ENCODE measurements at places on chromosomes 1 and 21.

GRCh38 chr1:228446852-228447251 lies 30.2 kb upstream of the TRIM17 start:
- no peak for DNase-seq

GRCh38 chr1:12485231-12486058 lies 132.6 kb downstream of the DHRS3 start:
- DNase-seq, result no peak

DNA sequence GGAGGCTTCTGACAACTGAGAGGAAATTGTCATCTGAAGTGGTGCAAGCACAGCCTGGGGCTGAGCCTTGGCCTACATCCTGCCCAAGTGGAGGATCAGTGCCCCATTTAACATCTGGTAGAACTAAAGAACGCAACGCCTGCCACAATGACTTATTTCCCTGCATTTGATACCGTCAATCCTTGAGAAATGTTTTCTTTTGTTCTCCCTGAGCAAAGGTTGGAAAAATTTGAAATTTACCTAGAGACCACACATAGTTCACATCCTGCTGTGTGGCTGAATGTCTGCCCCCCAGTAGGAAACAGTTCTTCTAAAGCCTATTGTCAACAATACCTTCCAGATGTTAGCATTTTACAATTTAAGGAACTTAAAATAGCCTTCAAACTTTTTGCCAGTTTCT lies 5.6 kb upstream of the RGS4 start:
- no peak for DNase-seq

DNA sequence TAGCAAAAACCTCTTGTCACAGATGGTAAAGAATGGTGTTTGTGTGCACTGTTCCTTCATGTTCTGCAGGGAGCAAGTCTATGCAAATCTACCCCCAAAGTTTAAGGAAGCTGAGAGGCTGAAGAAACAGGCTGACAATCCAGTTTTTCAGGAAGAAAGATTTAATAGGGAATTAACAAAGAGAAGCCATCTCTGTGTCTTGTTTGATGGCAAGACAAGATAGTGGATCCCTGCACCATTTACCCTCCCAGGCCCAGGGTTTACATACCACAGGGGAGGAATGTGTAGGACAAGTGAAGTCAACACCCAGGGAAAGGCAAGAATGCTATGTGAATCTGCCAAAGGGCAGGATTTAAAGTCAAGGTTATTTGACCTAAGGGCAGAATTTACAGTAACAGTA lies 48.1 kb upstream of the FNBP1L start:
- no peak for DNase-seq

GRCh38 chr1:111968511-111968910 lies 21.0 kb downstream of the KCND3 start:
- DNase-seq, result no peak

DNA sequence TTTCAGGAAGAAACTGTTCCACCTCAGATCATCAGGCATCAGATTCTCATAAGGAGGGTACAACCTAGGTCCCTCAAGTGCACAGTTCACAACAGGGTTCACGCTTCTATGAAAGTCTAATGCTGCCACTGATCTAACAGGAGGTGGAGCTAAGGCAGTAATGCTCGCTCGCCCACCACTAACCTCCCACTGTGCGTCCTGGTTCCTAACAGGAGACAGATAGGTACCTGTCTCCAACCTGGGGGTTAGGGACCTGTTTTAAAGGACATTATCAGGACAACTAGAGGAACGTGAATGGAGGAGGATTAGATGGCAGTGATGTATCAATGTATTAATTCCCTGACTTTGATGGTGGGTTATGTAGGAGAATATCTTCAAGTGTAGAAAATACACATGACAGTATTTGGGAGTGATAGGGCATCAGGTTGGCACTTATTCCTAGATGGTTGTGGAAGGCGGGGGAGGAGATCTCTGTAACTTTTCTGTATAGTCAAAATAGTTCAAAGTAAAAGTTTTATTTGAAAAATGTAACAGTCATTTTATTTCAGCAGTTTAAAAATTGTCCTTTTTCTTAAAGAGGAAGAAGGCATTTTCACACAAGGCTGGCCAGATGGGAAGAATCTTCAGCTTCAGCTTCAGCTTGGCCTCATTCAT lies 43.9 kb downstream of the DEGS1 start:
- DNase-seq, result no peak

GRCh38 chr1:3551711-3552110 lies 59.6 kb downstream of the MEGF6 start:
- no peak for DNase-seq

DNA sequence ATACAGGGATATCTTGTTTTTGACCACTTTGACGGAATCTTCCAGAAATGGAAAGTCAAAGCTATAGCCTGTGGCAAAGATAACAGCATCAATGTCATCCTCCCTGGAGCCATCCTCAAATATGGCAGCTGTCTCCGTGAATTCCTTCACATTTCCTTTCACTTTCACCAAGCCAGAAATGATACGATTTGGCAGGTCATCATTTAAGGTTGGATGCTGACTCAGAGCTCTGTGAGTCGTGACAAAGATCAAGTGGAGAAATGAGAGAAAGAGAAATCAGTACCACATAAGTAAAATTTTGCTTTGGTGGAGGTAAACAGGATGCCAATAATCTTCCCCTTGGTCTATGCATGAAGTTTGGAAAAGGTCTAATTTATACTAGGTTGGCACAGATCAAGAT lies 23.9 kb downstream of the FMO5 start:
- DNase-seq, result peak; percentile 8

DNA sequence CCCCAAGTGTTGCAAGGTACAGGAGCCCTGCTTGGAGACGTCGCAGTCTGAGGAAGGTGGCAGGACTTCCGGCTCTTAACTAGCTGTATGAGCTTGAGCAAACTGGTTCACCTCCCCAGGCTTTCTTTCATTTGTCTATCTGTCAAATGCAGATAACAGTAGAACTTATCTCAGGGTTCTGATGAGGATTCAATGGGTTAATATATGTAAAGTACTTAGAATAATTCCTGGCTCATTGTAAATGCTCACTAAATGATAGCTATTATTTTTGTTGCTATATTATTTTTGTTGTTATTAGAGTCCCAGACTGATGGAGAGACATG lies 108.5 kb upstream of the IPO9 start:
- DNase-seq, result no peak

GRCh38 chr1:239386453-239387303 lies at the start of gene CHRM3:
TSS of gene CHRM3 (plus strand) at chr1:239386568. CDS start at chr1:239907452, 520,884 bp downstream.
- peak; percentile 48 for DNase-seq

- peak; percentile 81 for DNase-seq
These were observed 66.3 kb downstream of the MAP3K7CL start for GRCh38 chr21:29196670-29197191.

GRCh38 chr1:226763905-226764264 lies 24.8 kb upstream of the ITPKB start:
- DNase-seq, result peak; percentile 6

DNA sequence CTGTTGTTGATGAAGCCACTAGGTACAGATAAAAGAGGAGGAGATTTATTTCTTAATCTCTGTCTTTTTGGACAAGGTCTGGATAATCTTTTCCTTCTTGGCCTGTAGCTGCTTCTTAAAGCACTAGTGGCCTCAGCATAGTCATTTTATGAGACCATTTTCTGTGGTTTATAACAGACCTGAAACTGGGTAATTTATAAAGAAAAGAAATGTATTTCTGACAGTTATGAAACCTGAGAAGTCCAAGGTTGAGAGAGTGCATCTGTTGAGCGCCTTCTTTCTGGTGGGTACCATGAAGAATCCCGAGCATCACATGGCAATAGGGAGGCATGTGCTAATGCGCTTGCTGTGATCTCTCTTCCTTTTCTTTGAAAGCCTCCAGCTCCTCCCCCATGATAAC lies 36.7 kb upstream of the PDC start:
- DNase-seq, result no peak

- peak; percentile 90 for DNase-seq
These were observed 51.4 kb upstream of the GPR157 start for GRCh38 chr1:9180111-9180819.

DNA sequence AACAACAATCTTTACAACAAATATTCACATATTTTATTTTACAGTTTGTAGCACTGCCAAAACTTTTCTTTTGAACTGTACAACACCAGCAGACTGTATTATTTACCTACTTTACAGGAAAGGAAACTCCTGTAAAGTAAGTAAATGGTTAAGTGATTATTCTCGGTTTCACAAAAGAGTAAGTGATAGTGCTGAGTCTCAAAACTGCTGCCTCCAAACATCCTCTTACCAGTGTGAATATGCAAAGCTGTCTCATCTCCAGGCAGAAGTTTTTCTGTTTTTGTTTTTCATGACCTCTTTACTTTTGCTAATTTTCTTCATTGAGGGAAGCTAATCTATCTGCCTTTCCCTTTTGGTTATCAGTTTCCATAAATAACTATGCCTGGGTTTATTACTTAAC lies 286.7 kb downstream of the SRGAP2C start:
- no peak for DNase-seq

DNA sequence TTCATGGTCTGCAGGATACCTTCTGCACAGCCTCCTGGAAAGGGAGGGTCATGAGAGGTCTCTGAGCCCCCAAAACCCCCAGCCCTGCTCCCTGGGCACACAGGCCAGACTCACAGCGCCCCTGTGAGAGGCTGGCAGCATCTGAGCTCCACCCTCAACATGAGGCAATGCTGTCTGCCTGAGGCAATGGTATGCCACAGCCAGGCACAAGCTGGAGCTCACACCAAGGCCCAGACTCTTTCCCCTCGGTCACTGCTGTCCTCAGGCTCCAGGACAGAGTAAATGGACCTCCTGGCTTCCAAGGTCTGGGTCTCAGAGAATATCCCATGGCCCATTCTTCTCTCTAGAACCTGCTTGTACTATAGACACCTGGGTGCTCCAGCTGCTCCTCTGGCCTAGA lies 17.2 kb downstream of the MEF2D start:
- no peak for DNase-seq

DNA sequence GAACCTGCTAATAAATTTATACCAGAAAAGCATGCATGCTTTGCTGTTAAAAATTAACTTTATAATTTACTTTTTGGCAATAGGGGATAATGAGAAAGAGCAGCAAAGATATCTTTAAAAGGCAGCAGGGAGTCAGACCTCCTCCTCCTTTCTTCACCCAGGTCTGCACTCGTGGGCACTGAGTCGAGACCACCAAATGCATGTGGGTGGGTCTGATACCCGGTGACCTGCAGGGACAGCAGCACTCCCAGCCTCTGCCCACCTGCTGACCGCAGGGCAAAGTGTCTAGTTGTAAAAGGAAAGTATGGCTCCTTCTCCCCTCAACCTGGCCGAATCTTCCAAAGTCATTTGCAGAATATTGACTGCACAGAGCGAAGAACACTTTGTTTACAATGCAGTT lies 43.7 kb upstream of the KIF26B start:
- no peak for DNase-seq

- no peak for DNase-seq
These were observed 38.8 kb downstream of the ERG start for GRCh38 chr21:38459490-38459889.

GRCh38 chr1:227244339-227245118 lies 73.8 kb downstream of the CDC42BPA start:
- DNase-seq, result no peak

- DNase-seq, result peak; percentile 44
These were observed 30.6 kb upstream of the JUN start for GRCh38 chr1:58814251-58815068.

- no peak for DNase-seq
These were observed 74.0 kb upstream of the CTTNBP2NL start for GRCh38 chr1:112322018-112322417.

DNA sequence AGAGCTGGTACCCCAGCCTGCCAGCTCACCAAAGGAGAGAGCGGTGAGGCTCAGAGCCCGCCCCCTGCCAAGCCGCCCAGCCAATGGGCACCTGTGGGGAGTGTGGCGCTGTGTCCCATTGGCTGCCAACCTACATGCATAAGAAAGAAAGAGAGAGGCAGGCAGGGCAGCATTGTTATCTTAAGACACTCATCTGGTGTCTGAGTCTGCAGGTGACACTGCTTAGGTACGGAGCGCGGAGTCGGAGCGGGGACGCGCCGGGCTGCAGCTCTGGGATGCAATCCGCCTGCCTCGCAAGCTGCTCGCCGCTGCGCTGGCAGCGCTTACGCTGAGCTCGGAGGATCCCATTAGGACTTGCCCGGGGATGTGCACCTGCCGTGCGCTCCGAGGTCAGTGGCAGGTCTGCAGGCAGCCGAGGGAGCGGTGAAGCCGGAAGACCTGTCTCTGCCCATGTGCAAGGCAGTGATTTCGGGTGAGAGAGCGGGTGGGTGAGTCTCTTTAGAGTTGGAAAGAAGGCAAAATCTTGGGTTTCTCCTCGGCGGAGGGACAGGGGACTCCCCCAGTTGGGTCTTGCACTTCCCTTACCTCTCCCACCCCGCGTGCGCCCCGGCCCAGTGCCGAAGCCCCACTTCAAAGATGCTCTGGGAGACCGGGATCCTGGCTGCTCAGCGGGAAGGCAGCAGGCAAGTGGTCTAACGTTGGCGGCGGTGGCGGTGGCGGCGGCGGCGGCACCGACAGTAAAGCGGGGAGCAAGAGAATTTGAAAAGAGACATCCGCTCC lies at the start of gene BRINP2:
BRINP2 (plus strand) TSS at position 203 of the 780 bp plus-strand sequence. CDS start 58,919 bp downstream, outside the sequence.
- DNase-seq, result no peak

GRCh38 chr21:14092834-14093560 lies 117.8 kb downstream of the LIPI start:
- DNase-seq, result no peak

- no peak for DNase-seq
These were observed at the start of gene HIVEP3 for GRCh38 chr1:41918450-41919043. TSS of gene HIVEP3 (minus strand) at chr1:41918922.

DNA sequence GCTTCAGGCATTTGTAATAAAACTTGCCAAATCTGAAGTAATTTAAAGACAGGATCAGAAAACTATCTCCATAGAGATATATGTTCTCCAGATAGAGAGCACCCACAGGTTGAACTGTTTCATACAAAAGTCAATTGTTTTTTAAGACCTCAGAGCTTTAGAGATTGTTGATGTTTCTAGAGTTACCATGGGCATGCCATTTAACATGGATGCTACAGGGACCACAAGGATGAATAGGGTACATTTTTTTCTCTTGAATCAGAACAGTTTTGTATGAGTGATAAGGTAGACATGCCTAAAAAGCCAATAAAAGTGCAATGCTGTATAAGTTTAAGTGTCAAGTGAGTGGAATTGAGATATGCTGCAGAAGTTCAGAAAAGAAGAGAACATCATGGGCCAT lies 511.0 kb upstream of the CAMK1G start:
- no peak for DNase-seq

GRCh38 chr1:53949023-53949990 lies 3.2 kb downstream of the LRRC42 start:
- DNase-seq, result peak; percentile 48

- peak; percentile 67 for DNase-seq
These were observed 5.1 kb upstream of the CLEC20A start for GRCh38 chr1:178501705-178502329.

DNA sequence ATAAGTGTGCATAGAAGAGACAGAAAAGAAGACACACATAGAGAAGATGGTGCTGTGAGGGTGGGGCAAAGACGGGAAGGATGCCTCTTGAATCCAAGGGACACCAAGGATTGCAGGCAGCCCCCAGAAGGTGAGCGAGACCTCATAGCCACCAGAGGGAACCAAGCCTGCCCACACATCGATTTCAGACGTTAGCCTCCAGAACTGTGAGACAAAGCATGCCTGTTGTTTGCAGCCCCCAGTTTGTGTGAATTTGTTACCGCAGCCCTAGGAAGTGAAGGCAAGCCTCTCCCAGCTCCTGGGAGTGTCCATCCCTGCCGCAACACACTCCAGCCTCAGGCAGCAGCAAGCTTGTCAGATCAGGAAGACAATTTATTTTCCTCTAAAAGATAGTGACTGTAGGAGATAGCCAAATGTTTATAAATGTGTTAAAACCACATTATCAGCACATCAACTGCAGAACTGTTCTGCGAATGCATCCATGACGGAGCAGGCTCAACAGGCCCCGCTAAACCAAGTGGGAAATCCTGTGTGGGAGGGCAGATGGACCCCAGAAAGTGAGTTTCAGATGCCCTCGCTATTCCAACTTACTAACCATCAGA lies 543.3 kb downstream of the MATN1 start:
- no peak for DNase-seq

Measured in inflammatory macrophage treated with lipopolysaccharide for 4 hours (primary cell).